ENCODE measurements at places on chromosomes 12 and 14.

DNA sequence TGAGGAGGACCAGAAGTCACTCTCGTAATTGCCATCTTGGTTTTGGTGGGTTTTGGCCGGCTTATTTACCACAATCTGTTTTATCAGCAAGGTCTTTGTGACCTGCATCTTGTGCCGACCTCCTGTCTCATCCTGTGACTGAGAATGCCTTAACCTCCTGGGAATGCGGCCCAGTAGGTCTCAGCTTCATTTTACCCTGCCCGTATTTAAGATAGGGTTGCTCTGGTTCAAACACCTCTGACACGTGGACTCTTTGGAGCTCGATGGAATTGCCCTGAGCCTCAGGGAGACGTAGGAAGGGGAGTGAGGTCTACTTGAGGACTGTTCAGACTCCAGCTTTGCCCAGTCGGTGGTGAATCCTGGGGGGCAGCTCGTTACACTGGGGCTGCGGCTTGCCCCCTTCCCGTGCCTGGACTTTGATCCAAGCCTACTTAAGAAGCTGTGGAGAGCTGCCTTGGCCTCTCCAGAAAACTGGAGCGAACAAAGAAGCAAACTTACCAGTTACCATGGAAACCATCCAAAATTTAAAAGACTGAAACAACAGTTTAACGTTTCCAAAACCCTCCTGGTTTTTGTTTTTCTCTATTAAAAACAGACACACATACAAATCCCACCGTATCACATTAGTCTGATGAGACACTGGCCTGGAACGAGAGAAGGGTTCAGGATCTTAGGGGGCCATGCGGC is 28.0 kb downstream of the CALM1 start:
- DNase-seq: no peak

DNA sequence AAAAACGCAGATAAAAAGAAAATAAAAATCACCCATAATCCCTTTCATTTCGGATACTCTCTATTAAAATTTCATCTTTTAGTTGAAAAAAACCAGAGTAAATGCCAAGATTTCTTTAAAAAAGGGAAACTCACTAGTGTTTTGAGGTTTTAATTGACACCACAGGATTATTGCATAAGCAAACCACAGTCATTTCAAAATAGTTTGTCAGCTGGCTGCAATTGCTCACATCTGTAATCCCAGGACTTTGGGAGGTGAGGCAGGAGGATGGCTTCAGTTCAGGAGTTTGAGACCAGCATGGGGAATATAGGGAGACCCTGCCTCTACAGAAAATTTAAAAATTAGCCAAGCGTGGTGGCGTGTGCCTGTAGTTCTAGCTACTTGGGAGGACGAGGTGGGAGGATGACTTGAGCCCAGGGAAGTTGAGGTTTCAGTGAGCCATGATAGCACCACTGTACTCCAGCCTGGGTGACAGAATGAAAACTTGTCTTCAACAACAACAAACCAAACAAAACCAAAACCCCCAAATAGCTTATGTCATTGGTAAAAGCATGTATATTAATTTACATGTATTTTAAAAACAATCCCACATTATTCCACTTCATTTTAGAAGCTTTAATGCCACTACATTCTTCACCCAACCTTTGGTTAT is 48.8 kb downstream of the SYNE2 start:
- no peak for DNase-seq

- DNase-seq: no peak
Measured at GRCh38 chr14:74503291-74503937, 9.8 kb downstream of the ISCA2 start.

- DNase-seq: no peak
Measured at GRCh38 chr12:47079468-47079980, at the start of the genes AMIGO2 and PCED1B. Gene AMIGO2 (minus strand): TSS chr12:47079959. CDS start chr12:47079002, 957 bp downstream. Gene PCED1B (plus strand): TSS chr12:47079621. CDS start chr12:47235064, 155,443 bp downstream.

GRCh38 chr14:32821964-32822653 is 116.6 kb upstream of the NPAS3 start:
- no peak for DNase-seq

DNA sequence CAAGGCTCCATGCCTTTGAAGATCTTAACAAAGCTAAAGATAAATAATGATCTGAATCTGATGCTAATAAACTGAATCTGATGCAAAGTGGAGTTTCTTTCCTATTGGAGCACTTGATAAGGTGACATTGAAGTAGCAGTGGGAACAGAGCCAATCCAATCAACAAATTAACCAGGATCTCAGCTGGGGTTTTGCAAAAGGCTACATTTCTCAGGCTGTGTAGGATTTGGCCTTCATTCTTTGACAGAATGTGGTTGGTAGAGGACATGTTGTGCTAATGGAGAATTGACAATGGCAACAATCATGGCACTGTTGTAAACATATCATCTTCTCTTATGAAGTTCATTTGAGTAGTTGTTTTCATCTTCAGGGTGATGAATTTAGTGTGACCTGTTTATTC is 164.9 kb downstream of the CCDC91 start:
- no peak for DNase-seq

- no peak for DNase-seq
Measured at GRCh38 chr14:31926652-31927347, 150.3 kb upstream of the ARHGAP5 start.

- no peak for DNase-seq
Measured at GRCh38 chr12:123091230-123092150, 59.4 kb downstream of the PITPNM2 start.

- no peak for DNase-seq
Measured at GRCh38 chr12:79835377-79835843, 99.5 kb downstream of the PPP1R12A start.

- DNase-seq: no peak
Measured at GRCh38 chr12:29638528-29638927, 141.0 kb upstream of the OVCH1 start.

DNA sequence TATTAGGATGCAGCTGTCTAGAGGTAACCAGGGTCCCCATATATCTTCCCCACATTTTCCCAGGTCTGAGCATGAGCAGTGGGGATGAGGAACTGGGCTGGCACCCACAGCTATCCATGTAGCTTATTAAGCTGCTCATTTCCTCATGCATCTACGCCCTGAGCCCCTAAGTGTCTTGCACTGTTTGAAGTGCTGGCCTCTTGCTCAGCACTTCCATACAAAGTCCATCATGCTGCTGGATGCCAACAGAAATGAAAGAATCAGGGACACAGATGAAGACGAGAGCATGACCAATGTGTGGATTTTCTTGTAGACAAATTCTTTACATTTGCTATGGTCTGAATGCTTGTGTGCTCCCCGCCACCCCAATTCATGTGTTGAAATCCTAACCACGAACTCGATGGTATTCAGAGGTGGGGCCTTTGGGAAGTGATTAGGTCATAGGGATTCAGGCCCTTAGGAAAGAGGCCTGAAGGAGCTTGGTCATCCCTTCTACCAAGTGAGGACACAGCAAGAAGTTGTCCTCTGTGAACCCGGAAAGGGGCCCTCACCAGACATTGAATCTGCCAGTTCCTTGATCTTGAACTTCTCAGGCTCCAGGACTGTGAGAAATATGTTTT is 54.5 kb downstream of the C12orf75 start:
- DNase-seq: no peak

GRCh38 chr12:12240662-12241340 is 26.0 kb downstream of the LRP6 start:
- peak; percentile 71 for DNase-seq

DNA sequence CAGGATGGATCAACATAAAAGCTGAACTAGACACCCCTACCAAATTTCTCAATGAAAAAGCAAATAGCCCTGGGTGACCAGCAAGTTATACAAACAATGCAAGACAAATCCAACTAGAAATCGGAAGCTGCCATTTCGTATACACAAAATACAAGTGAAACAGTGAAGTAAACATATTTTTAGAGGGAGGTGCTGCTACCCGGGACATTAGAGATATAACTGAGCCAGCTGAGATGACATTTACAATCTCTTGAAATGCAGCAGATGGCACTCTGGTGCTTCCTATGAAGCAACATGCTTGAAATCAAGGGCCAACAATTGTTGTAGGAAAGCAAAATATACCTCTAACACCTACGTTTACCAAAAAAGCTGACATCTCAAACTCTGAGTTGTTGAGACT is 25.5 kb downstream of the BDKRB1 start:
- no peak for DNase-seq

- DNase-seq: no peak
Measured at GRCh38 chr14:73225496-73225895, 11.8 kb upstream of the PAPLN start.

- no peak for DNase-seq
Measured at GRCh38 chr12:65156366-65156841, 13.0 kb upstream of the LEMD3 start.

DNA sequence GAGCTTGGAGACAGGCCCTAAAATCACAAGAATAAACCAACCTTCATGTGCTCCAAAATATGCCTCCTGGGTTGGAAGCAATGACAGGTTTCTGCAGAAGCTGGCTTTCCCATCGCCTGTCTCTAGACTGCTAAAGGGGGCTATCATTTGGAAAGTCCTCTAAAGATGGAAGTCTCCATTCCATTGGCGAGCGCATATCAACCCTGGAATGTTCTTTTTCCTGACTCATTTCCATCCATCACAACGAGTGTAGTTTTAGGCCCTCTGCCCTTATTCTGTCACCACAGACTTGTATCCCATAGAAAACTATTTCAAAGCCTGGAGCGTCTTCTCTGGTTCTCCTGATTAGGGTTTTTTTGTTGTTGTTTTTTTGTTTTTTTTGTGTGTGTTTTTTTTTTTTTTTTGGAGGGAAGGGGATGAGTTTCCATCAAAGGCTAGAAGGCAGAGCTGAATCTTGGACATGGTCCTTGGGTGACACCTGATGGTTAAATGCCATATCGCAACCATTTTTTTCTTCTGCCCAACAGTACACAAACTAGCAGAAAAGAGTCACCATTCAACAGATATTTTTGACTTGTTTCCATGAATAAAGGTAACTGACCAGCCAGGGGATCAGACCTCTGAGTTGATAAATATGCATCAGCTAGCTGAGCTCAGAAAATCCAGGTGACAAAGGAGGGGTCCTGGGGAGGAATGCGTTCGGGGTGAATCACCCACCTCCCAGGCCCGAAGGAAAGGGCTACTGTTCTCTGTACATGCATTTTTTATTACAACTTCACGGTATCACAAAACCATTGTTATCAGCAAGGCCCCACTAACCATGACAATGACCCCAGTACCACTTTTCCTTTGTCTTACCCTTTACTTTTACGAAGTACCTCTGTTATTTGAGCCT is 40.5 kb downstream of the KCNA5 start:
- DNase-seq: no peak

DNA sequence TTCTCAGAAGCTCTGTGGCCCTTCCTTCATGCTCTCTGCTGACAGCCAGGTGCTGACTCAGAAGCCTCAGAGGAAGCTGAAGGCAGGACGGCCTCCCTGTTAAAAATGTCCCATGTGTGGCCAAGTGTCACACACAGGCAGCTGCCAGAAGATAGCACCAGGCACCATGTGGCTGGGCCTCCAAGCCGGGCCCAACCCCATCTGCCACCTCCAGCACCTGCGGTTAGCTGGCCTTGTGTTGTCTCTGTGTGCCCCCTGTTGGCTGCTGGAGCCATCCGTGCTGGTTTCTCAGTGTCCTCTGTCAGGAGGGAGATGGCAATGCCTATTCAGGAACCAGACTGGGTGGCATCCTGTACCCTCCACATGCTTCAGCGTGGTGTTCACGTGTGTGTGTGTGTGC is 63.2 kb downstream of the TSPAN11 start:
- no peak for DNase-seq

DNA sequence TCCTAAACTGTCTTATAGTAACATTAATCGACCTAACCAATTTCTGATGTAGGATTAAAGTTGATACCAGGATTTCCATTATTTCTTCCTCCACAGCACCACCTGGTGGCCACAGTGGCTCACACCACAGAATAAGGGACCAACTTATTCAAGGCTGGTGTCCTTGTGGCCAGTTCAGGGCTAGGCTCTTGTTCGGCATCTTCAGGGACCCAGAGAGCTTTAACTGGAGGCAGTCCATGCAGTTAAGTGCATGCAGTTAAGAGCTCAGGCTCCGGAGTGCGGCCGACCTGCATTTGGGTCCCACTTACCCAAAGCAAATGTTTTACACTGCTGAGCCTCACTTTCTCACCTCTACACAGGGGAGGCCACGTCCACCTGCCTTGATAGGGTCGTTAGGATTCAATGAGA is 42.0 kb upstream of the GPR68 start:
- DNase-seq: no peak

GRCh38 chr12:104358353-104359003 is 54.9 kb downstream of the EID3 start:
- DNase-seq: no peak

- DNase-seq: no peak
Measured at GRCh38 chr14:64849940-64850339, 29.8 kb downstream of the SPTB start.

GRCh38 chr14:99579120-99579836 is 24.7 kb downstream of the CCDC85C start:
- no peak for DNase-seq

DNA sequence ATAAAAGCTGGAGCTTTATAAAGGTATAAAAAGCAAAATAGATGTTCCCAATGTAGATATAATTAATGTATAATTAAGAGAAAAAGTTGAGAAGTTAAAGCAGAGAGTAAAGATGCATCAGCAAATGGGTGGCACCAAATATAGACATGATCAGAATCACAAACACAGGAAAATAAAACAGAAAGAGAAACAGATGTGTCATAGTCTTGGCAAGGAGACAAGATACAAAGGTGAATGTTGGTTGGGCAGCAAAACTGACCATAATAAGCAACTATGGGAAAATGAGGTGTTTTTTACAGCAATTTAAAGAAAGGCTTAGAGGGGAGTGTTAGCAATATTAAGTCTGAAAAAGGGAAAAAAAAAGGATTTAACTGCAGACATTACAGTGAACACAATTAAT is 135.4 kb upstream of the CLEC14A start:
- no peak for DNase-seq

DNA sequence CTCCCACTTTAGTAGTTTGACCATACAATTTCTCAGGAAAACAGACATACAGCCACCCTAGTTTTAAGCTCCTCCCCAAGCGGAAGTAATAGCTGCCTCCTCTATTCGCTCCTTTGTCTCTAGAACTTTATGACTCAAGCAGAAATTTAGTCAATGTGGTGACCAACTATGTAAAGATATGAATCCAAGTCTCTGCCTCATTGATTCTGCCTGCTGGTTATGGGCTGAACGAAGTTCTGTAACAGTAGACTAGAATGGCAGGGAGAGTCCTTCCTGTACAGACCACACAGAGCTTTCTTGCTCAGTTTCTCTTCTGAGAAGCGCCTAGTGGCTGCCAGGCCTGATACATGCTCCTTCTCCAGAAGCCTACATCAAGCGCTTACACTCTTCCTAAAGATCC is 19.1 kb downstream of the KICS2 start:
- DNase-seq: no peak
